ENCODE measurements at places on chromosomes 4 and X.

DNA sequence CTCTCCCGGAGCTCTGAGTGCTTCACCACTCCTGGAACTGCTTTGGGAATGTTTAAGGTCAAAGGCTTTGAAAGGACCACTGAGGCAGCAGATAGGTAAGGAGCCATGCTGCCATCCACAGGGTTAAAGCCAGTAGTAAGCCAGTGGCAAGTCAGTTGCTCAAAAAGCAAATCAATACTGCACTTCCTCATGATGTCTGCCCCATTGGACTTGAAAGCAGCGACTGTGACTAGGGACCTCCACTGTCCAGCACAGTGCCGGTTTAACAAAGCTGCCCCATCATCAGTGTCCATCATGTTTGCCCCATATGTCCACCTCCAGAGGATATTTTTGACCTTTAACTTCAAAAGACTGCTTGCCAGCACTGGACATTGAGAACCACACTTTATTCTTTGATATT lies 49.9 kb upstream of the FGF13 start:
- DNase-seq: no peak

DNA sequence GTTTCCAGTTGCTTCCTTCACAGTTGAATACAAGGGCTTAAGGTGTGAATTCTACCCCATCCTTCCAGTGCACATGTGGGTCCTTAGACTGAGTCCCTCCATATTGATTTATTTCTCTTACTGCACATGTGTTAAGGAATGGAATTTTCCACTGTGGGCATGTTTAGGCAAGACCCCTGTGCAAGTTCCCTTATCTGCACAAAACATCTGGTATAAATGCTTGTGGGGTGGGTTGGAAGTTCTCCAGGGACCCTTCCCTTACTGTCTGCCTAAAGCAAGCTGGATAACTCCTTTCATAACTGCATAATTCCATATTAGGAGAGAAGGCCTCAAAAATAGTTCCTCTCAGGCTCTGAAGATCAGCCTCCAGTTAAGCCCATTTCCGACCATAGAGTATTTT lies 570.9 kb downstream of the ADGRL3 start:
- DNase-seq: no peak

DNA sequence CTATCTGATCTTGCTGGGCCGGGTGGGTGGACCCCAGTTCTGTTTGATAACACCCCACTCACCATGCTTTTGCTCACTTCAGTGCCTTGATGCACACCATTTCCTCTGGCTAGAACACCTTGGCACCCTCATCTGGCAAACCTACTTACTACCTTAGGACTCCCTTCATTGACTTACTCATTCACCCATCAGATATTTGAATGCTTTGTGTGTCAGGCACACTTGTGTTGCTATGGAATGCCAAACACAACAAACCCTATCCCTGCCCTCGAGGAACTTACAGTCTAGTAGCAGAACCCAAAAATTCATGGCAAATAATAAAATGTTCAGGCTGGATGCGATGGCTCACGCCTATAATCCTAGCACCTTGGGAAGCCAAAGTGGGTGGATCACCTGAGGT lies 13.9 kb downstream of the CCNG2 start:
- DNase-seq: no peak

- DNase-seq: no peak
Measured at GRCh38 chr4:25879991-25880651, 17.3 kb upstream of the SEL1L3 start.

GRCh38 chr4:4455210-4455865 lies 68.4 kb downstream of the NSG1 start:
- DNase-seq: no peak

GRCh38 chrX:33385546-33385945 lies 174.2 kb upstream of the DMD start:
- DNase-seq: no peak

GRCh38 chr4:65391814-65392213 lies 278.5 kb downstream of the EPHA5 start:
- no peak for DNase-seq

GRCh38 chr4:24877868-24878635 lies 34.8 kb downstream of the CCDC149 start:
- DNase-seq: no peak

DNA sequence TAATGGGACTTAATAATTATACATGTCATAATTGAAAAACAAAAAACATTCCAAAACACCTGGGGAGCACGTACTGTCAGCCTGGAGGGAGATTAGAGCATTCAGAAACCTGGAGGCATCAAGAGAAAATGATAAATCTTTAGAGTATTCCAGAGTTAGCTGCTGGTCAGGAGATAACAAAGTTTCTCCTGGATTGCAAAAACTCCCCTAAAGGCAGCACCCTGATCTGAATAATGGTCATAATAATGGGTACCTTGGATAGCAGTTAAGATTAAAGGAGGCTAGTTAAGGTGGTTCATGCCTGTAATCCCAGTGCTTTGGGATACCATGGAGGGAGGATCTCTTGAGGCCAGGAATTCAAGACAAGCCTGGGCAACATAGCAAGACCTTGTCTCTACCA lies 15.9 kb upstream of the RAB40A start:
- no peak for DNase-seq

GRCh38 chrX:43188296-43188695 lies 410.3 kb upstream of the PPP1R2C start:
- DNase-seq: no peak

DNA sequence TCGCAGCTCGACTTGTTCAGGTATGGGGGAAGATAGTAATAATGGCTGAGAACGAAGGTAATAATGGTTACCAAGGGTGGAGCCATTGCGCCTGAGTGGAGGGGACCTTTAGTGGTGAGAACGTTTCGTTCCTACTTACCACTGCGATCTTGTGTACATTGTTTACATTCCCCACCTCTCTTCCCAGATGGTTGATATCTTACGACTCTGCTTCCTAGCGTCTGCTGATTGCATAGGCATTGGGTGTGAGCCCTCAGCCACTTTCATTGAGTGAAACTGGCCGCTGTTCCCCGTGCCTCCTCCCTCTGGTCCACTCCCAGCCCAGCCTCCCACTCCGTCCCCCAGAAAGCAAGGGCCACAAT lies 850 bp downstream of the IGBP1 start:
- DNase-seq: no peak

- no peak for DNase-seq
Measured at GRCh38 chr4:132026166-132026565, 1122.9 kb upstream of the PCDH10 start.

DNA sequence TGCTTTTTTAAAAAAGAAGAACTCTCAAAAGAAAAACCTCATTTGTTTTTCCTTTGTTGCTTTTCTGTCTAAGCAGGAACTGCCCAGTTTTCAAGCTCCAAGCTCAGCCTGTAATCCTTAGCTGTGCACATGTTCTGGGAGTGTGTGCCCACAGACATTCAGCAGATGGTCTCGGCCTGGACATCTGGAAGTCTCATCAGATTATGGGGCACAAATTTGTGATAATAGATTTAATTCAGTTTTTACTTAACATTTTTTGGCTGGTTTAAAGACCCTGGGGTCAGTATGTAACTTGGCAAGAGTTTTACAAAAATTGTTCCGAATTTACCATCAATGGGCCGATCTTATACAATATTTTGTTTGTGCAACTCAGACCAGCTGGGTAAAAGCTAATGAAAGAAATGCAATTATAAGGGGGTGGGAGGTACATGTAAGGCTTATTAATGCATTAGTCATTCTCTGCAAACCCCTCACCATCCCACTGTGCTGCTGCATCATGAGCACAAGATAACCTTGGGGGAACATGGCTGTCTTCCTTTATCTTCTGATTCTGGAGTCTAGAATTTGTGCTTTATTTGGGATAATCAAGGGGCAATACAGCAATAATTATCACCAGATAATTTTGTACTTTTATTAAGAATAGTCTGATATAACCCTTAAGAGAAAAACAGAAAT lies 86.9 kb upstream of the PHOX2B start:
- DNase-seq: no peak

GRCh38 chr4:104848597-104849225 lies 298.0 kb upstream of the TET2 start:
- DNase-seq: no peak

- DNase-seq: no peak
Measured at GRCh38 chrX:48939524-48940228, 17.7 kb downstream of the OTUD5 start.

DNA sequence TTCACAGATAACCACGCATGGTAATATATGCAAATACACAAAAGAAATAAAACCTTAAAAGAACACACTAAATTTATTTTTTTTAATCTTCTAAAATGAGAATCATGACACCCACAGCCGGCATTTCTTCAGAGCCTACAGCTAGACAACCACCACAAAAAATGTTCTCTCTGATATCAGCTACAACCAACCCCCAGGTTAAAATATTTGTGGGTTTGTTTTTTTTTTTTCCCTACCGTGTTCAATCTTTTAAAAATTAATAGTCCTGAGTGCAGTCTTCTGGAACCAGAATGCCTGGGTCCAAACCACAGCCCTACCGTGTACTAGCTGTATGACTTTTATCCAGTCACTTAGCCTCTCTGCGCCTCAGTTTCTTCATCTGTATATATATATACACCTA lies 36.0 kb downstream of the MAML3 start:
- DNase-seq: no peak

DNA sequence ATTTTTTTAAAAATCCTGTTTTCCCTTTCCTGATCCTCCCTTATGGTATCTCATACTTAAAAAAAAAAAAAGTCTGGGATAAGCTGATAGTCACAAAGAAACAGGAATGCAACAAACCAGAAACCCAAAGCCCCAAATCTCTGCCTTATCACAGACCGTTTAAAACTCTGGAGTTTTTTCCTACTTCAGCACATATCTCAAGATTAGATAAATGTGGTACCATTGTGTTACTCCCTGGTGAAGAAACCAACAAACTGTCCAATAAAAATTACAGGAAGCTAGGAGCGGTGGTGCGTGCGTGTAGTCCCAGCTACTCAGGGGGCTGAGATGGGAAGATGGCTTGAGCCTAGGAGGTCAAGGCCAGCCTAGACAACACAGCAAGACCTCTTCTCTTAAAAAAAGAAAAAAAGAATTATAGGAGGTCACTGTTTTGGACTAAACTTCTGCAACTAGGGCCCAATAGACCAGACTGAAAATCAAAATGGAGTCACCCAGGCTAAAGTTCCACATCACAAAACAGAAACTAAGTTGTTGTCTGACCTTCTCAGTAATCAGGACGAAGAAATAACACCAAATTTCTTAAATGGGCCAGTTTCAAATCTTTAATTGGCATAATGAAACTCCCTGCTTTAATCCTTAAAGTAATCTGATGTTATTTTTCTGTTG lies 51.9 kb downstream of the RBM47 start:
- no peak for DNase-seq

- no peak for DNase-seq
Measured at GRCh38 chr4:112721627-112722026, 84.7 kb downstream of the LARP7 start.

DNA sequence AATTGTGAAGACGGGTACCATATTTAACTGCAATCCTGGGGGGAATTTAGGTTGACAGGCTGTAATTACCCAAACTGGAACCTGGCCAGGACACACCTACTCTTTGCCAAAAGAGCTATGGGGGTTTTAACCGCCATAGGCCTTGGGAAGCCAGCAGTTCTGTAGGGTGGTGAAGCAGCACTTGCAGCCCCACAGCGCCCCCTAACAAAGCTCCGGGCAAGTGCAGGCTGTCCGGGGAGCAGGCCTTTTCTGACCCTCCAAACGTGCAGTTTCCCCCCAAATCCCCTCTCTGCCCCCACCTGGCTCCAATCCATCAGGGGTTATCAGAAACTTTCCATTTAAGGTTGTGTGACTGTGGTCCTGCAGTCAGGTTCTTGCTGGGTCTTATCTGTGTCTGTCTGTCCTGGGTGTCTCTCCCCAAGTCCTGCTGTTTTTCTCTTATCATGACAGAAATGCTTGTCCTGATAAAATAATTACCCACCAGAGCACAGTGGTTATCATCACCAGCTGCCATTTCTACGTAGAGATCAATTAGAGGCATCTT lies 350.9 kb downstream of the MID1IP1 start:
- no peak for DNase-seq

GRCh38 chr4:72286185-72286584 lies 254.4 kb downstream of the NPFFR2 start:
- no peak for DNase-seq

DNA sequence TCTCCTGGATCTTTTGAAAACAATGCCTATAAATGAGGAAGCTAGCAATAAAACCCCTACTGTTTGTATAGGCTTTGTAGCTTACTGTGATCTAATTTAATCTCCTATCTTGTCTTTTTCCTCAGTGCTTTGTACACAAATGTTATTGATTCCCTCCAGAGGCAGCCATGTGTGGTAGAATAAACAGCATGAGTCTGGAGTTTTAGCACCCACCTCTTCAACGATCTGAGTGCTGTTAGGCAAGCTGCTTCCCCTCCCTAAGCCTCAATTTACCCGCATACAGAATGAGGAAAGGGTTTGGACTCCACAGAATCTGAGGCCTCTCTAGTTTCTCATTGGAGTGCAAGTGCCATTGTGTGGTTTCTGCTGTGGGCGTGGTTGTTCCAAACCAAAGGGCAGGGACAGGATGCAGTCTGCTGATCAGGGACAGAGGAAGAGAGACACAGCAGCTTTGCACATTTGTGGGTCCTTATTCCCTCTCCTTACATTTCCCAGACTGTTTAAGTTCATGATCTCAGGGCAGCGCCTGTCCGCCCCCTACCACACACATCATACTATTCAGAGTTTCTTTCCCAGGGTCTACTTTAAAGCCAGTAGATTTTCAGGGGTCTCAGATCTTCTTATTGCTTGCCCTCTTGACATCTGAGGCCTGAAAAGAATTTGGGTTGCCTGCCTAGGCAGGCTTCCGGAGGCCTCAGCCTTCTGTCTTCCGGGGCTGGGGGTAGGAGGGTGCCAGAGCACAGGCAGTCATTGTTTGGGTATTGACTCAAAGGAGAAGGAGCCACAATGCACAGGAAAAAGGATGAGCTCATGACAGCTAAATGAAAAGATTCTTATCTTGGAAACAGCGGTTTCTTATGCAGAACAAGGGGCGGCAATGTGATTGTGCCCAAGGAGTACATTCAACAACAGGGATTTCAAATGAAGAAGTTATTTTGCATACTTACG lies 114.9 kb upstream of the TEX13D start:
- DNase-seq: peak; percentile 35

DNA sequence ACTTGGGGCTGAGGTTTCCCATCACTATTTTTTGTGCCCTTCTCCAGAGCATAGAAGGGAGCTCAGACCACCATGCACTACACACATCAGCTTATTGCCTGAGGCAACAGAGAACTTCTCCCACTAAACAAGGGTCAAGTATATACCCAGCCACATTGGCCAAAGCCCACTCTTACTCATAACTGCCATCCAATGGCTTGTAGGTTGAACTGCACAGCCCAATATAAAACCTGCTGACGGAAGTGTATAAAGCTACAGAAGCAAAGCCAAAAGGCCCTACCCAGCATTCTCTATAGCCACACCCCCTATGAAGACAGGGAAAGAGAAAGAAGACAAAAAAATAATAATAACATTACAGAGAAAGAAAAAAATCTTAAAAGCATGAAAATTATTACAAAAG lies 139.7 kb downstream of the LRBA start:
- no peak for DNase-seq

GRCh38 chrX:47933946-47934345 lies 69.8 kb downstream of the ZNF182 start:
- no peak for DNase-seq
